ENCODE measurements at places on chromosomes 7 and 10.

DNA sequence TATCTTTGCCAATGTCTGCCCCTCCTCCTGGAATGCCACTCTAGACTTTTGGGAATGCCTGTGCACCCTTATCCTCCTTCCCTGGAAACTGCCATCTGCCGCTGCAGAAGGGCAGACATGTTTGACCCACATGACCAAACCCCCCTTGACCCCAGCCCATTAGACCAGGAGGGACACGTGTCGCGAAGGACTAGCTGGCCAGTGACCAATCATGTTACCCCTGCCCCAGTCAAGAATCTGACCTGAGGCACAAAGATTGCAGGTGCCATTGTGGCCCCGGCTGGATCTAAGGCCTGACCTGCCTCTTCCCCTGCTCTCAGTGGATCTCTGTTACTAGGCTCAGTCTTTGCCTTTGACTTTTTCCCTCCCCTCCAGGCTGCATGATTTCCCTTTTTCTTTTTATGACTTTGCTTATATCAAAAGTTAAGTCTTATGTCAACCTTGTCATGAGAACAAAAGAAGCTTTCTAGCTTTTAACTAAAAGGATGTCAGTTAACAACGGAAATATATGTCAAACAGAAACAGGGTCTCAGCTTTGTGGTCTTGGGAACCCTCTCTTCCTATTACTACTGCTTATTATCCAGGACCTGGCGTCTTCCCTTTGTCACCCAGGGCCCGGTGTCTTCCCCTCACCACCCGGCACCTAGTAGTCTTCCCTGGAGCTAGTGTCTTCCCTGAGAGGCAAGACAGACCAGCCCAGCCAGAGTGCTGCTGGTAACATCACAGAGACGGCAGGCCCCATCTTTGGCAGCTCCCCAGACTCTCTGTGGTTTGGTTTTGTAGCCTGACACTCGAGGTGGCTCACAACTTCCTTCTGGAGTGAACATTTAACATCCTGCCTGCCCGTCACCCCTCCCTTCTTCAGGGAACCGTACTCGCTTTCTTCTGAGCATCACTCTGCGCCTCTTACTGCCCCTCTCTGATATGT, 24.4 kb upstream of the PPIF start:
- DNase-seq, result peak; percentile 100

GRCh38 chr7:122914812-122915211, 28.6 kb upstream of the CADPS2 start:
- DNase-seq, result no peak

DNA sequence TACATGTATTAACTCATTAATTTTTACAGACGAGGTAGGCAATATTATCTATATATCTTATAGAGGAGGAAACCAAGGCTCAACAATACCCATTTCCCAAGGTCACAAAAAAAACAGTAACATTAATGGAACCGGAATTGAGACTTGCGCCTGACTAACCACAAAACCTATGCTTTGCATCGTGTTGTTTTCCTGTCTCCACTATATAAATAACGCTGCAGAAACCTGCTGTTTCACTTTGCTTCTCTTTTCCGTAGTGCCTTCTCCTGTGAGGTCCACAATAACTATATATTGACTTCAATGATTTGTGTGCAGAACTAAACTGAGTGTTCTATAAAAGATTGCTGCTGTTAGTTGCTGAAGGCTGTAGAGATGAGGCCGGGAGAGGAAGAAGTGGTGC, 97.7 kb upstream of the RPA3 start:
- DNase-seq, result no peak

- no peak for DNase-seq
These were observed 121.8 kb downstream of the UBE2H start for GRCh38 chr7:129830949-129831348.

- DNase-seq, result no peak
These were observed 470.4 kb upstream of the IGFBP3 start for GRCh38 chr7:46391231-46392201.

- no peak for DNase-seq
These were observed 6.1 kb downstream of the SKAP2 start for GRCh38 chr7:26858241-26858715.

GRCh38 chr10:44068716-44069482, 316.0 kb downstream of the CXCL12 start:
- no peak for DNase-seq

GRCh38 chr10:370449-370825, 235.2 kb downstream of the ZMYND11 start:
- DNase-seq, result no peak
